ENCODE measurements at places on chromosomes 7 and 10.

GRCh38 chr7:38368191-38368605 is 94.8 kb upstream of the TARP start:
- DNase-seq, result peak; percentile 17

- no peak for DNase-seq
Measured at GRCh38 chr10:62577666-62578291, 203.6 kb downstream of the ZNF365 start.

GRCh38 chr10:88787463-88787862 is 15.1 kb upstream of the LIPM start:
- DNase-seq, result no peak

GRCh38 chr10:22723343-22723779 is 9.0 kb upstream of the PIP4K2A start:
- no peak for DNase-seq

DNA sequence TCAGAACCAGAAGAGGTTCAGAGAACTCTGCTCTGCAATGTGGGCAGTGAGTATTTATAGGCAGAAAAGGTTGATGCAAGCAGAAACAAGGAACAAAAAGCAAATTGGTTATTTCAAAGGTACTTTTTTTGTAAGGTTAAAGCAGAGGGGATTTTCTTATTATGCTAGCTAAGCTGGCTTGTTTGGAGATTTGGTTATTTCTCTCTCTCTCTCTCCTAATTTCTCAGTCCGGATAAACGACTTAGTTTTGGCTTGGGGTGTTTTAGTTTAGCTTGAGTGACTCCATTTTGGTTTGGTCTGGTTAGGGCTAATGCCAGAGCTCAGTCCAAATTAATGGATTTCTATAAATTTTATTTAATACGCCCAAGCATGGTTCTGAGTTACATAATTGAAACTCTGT is 566.8 kb downstream of the SH2D4B start:
- DNase-seq, result no peak

DNA sequence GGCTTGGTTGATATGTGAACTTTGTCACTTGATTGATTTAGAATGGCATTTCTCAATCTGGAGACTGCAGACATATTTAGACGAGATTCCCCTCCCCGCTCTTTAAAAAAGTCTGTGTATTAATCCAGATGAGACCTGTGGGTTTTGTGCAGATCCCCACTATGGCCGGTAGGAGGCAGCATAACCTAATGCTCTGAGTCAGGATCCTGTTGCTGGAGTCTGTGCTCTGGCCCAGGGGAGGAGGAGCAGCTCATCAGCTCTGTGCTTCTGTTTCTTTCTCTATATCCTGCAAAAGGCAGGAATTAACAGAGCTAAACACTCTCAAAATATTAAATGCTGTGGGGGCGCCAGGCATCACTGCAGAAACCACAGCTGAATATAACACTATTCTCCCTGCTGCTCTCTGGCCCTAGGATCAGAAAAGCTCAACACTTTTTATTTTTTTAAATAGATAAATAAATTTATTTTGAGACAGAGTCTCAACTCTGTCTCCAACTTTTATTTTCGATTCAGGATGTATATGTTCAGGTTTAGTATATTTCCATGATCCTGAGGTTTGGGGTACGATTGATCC is 23.9 kb upstream of the SEPHS1 start:
- peak; percentile 69 for DNase-seq

DNA sequence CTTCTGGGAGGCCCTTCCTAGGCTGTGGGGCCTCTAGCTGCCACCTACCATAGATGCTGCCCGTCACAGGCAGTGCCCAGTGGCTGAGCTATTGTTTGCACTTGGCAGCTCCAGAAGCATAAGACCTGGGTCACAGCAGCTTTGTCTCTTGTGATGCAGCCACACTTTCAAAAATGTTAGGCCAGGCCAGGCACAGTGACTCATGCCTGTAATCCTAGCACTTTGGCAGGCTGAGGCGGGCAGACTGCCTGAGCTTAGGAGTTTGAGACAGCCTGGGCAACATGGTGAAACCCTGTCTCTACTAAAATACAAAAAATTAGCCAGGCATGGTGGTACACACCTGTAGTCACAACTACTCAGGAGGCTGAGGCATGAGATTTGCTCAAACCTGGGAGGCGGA is 9.5 kb upstream of the KAZALD1 start:
- no peak for DNase-seq

- DNase-seq, result no peak
Measured at GRCh38 chr7:102450242-102450641, 14.4 kb downstream of the ALKBH4 start.

DNA sequence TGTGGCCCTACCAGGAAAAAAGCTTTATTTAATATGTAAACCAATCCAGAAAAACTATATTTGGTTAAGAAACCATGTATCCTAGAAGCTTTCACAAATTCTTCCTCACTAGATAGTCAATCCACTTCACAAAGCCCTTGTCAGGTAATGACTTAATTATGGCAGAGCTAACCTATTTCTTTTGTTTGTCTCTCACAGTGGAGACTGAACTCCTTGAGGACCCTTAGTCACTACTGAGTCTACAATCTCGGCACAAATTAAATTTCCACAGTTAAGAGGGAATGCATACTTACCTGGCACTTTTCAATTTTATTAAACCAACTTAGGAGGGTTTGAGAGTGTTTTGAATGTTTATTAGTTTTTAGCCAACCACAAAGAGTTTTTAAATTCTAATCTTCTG is 23.0 kb downstream of the WAPL start:
- DNase-seq, result no peak

DNA sequence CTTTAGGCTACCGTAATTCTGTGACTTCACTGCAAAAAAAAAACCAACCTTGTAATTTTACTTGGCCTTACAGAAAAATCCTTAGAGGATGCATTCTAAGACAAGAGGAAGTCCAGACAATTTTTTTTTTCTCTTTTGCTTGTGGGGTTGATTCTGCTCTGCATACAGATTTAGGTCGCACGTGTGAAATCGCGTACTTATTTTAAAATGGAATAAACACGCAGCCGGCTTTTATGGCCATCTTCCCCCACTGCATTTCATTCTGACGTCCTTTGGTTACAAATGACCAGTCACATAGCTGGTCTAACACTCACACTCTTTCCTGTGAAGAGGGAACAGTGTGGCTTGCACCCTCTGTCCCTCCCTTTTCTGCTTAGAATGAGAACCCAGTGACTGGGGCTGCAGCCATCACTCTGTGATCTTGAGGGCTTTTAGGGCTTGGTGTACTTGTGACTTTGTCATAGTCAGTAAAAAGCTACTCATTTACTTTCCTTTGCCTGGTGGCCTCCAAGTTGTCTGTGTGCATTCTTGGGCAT is 63.6 kb upstream of the CARD11 start:
- no peak for DNase-seq

DNA sequence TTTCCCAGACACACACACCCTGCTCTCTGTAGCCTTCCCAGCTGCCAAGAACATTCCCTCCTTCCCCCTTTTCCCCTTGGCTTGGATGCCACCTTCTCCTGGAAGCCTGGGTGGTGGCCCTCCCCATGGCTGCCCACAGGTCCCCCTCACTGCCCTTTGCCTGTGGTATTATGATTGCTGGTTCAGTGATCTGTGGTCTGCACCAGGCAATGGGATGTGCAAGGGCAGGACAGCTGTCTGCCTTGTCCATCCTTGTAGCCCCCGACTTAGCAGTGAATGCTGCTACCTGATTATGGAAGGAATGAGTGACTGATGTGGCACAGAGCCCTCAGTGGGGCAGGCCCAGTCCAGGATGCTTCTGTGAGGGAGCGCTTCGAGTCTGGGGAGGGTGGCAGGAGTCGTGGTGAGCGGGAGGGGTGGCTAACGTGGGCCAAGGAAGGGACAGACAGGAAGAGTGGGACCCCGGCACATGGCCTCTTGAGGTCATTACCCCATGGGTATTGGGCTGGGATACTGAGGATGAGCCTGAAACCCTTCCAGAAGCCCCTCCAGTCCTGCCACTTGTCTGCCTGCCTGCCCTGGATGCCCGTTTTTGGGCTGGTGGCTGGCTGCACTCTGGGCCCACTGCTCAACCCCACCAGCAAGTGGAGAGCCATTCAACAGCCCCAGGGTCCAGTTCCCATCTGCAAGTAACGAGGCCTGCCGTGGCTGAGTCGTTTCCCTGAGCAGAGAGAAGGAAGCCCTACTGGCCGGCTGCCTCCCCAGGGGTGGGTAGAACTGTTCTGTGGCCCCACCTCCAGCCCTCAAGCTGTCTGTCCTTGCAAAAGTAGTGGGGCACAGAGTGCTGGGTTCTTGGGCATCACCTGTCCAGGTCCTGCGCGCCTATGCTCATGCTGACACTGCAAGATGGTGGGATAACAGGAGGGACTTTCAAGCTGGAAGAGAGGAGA is 8.8 kb downstream of the CHST3 start:
- no peak for DNase-seq

- DNase-seq, result no peak
Measured at GRCh38 chr7:142964502-142965246, 2.5 kb upstream of the KEL start.

DNA sequence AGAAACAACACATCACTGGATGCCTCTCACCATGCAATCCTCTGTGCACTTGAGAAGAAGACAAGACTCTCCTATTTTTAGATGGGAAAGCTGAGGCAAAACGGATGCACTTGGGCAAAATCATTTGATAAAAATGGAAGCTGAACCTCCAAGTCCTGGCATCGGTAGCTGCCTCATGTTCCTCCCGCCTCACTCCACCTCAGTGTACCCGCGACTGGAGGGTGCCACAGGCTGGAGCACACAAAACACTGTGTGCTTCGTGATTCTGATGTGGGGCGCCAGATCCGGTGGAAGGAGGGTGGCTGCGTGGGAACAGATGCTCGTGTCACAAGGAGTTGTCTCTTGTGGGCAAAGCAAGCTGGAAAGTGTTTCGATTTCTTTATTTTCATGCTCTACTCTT is 41.3 kb downstream of the TAS2R41 start:
- no peak for DNase-seq

- DNase-seq, result no peak
Measured at GRCh38 chr7:149692557-149692982, 80.8 kb downstream of the ZNF467 start.

- no peak for DNase-seq
Measured at GRCh38 chr7:5854738-5855137, 25.9 kb upstream of the OCM start.

GRCh38 chr10:5581670-5582566 is 57.2 kb downstream of the CALML3 start:
- DNase-seq, result no peak

DNA sequence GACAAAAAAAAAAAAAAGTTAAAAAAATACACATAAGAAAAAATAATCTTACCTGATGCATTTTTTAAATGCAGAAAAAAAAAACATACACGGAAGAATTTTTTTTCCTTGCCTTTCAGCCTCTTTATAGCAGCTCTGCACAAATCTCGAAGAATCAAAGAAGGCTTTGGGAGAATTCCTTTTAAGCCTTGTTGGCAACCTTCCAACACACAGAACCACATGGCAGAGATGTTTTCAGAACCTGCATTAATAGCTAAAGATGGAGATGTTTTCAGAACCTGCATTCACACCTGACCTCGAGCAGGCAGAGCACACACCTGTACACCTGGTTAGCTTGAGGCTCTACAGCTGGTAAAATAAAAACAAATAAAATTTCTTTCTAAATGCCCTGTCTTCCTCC is 65.6 kb downstream of the DOCK4 start:
- DNase-seq, result no peak

- no peak for DNase-seq
Measured at GRCh38 chr10:102791754-102792395, 45.3 kb downstream of the CYP17A1 start.

- DNase-seq, result no peak
Measured at GRCh38 chr10:121182219-121182618, 331.1 kb downstream of the WDR11 start.

GRCh38 chr10:88076027-88076880 is 212.8 kb downstream of the PTEN start:
- DNase-seq, result peak; percentile 50

DNA sequence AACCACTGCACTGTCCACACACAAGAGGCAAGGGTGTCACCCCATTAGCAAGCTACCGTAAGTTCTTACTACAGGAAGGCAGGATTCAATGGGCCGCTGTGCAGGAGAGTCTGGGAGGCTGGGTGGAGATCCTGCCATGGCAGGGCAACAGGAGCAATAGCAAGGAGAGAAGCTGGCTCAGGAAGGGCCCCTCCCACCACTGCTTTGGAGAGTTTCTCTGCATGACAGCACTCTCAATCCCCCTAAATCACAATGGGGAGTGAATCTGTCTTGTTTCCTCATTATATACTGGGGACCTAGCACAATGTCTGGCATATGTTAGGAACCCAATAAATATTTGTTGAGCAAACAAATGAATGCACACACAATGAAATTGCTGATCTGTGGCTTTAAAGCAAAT is 83.2 kb upstream of the SFMBT2 start:
- DNase-seq, result no peak

- no peak for DNase-seq
Measured at GRCh38 chr7:2212906-2213305, 19.8 kb downstream of the MAD1L1 start.

GRCh38 chr10:102770792-102771191 is 27.0 kb downstream of the WBP1L start:
- no peak for DNase-seq

- no peak for DNase-seq
Measured at GRCh38 chr10:51010977-51011376, 63.3 kb upstream of the PRKG1 start.

GRCh38 chr7:84502239-84502638 is 307.6 kb upstream of the SEMA3A start:
- no peak for DNase-seq

DNA sequence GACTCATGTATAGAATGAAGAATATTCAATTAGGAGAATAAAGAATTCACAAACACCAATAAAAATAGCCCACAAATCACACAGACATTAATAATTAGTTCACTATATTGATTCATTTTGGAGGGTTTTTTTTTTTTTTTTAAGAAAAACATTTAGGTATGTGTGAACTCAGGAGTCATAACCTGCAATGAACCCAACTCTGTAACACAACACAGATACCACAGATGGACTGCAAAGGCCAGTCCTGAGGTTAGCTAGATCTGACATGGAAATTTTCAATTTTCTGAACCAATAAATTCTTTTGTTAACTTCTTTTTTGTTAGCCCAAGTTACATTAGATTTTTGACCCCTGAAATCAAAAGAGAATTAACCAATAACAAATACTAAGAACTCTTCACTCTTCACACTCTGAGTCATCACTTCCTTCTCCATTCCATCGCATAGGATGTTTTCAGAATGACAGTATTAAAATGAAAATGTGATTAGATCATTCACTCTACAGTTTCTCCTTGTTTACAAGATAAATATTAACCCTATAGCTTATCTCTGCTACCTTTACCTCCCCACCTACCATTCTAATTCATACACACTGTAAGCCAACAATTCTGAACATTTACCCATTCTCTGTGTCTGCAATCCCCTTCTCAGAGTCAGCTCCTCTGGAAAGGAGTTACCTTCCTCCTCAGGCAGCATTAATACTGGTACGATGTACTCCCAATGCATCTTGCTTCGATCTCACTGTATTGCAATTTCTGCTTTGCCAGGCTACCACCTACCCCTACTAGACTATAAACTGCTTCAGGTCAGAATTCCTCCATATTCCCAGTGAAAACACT is 141.5 kb downstream of the LRRN3 start:
- no peak for DNase-seq

DNA sequence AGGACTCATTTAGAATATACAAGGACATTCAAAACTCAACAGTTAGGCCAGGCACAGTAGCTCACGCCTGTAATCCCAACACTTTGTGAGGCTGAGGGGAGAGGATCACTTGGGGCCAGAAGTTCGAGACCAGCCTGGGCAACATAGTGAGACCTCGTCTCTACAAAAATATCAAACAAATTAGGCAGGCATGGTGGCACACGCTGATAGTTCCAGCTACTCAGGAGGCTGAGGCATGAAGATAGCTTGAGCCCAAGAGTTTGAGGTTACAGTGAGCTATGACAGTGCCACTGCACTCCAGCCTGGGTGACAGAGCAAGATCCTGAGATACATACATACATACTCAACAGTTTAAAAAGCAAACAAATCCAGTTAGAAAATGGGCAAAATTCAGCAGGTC is 44.9 kb downstream of the GNA12 start:
- no peak for DNase-seq
